HCT116 (cell line): ENCODE measurements at places on chromosomes 16 and 17.

GRCh38 chr16:80418517-80419355, 122.1 kb upstream of the DYNLRB2 start:
- no peaks in the 10 kb centered on the region for H3K4me1 ChIP-seq
- no peak for DNase-seq
- no peaks in the 10 kb centered on the region for H3K36me3 ChIP-seq
- no peak overlapping the region for H3K4me3 ChIP-seq
- no peak overlapping the region for H3K27ac ChIP-seq

DNA sequence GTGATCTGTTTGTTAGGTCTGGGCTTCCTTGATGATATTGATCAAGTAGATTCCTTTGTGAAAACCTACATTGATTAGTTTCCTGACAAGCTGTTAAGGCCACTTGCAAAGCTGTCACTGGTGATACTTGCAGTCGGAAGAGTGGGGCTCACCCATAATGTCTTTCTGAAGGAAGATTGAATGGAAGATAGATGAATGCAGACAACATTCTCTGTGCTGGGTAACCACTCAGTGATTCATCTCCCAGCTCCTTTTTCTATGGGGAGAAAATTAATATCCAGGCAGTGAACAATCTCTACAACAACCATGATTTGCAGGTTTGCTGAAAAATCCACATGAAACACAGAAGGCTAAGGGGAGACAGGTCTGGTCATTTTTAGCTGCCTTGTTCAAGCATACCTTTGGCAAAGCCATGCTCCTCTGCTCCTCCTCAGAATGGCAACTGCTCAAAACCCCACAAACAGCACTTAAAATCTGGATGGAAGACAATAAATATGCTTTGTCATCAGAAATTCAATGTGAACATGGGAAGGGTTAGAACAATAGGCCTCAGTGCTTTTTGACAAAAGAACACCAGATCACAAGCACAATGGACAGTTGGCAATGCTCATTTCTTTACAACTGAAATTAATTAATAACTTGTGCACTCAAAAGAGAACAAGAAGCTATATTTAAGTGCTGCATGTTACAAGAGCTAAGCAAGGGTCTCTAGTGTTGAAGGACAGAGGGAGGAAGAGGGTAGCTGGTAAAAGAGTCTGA, 495.4 kb downstream of the TOX3 start:
- DNase-seq: no peak
- H3K36me3 ChIP-seq: no peaks in the 10 kb centered on the region
- H3K4me1 ChIP-seq: no peaks in the 10 kb centered on the region
- no peak overlapping the region for H3K27ac ChIP-seq
- H3K27me3 ChIP-seq: no peaks in the 10 kb centered on the region

DNA sequence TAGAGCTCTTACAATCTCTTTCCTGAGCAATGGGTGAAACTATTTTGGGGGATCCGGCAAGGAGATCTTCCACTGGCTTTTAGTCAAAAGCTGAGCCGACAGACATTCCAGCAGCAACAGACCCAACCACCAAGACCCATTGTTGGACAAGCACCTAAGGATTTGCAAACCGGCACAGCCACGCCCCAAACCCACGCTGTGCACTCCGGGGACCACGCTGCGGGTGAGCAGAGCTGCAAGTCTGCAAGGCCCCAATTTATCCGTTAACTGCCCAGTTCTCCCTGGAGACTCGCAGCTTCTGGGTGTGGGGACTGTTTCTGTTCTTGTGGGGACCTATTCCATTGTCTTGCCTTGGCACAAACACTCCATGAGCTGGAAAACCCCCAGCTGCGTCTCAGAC, 45.9 kb downstream of the C16orf95 start:
- no peaks in the 10 kb centered on the region for H3K27me3 ChIP-seq
- no peak overlapping the region for H3K27ac ChIP-seq
- H3K4me3 ChIP-seq: no peak overlapping the region
- H3K36me3 ChIP-seq: no peaks in the 10 kb centered on the region

DNA sequence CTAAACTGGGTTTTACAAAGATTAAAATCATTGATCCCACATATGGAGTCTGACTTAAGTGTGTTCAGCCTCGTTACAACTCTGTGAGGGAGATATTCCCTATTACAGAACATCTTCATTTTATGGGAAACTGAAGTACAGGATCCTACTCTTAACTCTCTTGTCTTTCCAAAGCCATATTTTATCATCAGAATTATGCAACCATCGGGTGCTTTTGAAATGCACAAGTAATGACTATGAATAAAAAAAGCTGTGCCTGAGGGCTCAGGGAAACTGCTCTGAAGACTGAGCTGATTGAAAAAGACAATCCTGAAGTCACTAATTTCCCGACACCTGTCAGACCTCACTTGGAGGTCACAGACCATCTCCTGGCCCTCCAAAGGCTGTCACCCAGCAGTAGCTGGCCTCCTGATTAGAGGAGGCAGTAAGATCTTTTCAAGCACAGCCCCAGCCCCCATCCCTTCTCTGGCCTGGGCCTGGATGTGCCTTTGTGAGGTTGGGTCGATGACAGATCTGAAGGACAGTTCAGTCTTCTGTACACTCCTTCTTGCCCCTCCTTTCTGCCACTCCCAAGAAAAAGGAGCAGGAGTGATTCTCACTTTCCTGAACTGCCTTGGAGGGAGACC, 5.6 kb downstream of the AKAP1 start:
- H3K4me1 ChIP-seq: peaks cover 20% of the 10 kb centered on the region
- H3K27me3 ChIP-seq: no peaks in the 10 kb centered on the region
- DNase-seq: no peak
- H3K27ac ChIP-seq: no peak overlapping the region

GRCh38 chr17:48715496-48716399, 6.6 kb downstream of the PRAC1 start:
- no peak for DNase-seq
- H3K27me3 ChIP-seq: 0 out of 2 replicates have a peak, but pooled peaks cover 4% of the 10 kb centered on the region
- H3K36me3 ChIP-seq: no peaks in the 10 kb centered on the region
- no peak overlapping the region for H3K4me3 ChIP-seq
- H3K4me1 ChIP-seq: no peaks in the 10 kb centered on the region
- H3K27ac ChIP-seq: no peak overlapping the region

GRCh38 chr17:72915625-72916081, 176.8 kb downstream of the SLC39A11 start:
- no peaks in the 10 kb centered on the region for H3K27me3 ChIP-seq
- H3K4me1 ChIP-seq: peaks cover 11% of the 10 kb centered on the region
- no peak overlapping the region for H3K27ac ChIP-seq
- no peak overlapping the region for H3K4me3 ChIP-seq
- no peak for DNase-seq
- H3K36me3 ChIP-seq: no peaks in the 10 kb centered on the region

DNA sequence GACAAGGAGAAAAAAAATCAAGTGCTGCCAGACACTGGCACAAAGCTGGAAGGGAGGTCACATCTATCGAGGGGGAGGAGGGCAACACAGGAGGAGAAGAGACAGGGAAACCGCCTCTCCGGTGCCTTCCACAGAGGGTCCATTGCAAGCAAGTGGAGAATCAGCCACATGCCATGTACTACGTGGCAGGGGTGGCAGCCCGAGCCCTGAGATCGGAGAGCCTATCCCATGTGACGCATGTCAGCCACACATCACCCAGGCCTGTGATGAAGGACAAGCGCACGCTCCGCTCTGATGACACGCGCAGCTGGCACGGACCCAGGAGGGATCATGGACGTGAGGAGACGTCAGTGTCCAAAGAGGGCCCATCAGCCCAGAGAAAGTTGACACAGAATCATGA, 30.1 kb downstream of the ADCY9 start:
- DNase-seq: no peak
- no peak overlapping the region for H3K27ac ChIP-seq
- no peak overlapping the region for H3K4me3 ChIP-seq

DNA sequence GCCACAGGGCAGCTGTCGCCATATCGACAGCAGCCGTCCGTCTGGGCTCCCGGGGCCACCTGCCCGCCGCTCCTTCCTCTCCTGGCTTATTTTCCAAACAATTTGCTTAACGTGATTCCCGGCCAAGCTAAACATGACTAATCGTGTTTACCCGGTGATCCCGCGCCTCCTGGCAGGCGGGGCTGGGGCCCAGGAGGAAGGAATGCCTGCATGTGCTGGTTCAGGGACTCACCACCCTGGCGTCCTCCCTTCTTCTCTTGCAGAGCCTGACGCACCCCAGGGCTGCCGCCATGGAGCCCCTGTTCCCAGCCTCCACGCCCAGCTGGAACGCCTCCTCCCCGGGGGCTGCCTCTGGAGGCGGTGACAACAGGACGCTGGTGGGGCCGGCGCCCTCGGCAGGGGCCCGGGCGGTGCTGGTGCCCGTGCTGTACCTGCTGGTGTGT, 6.1 kb downstream of the SSTR5 start:
- no peak for DNase-seq
- peaks cover 56% of the 10 kb centered on the region for H3K4me1 ChIP-seq
- no peaks in the 10 kb centered on the region for H3K36me3 ChIP-seq
- peak overlapping the region; percentile 92 for H3K27ac ChIP-seq

- H3K36me3 ChIP-seq: no peaks in the 10 kb centered on the region
- H3K27me3 ChIP-seq: no peaks in the 10 kb centered on the region
- no peak for DNase-seq
- peak overlapping the region; percentile 46 for H3K4me3 ChIP-seq
Observed at GRCh38 chr16:27108826-27109665, 42.3 kb downstream of the C16orf82 start.

DNA sequence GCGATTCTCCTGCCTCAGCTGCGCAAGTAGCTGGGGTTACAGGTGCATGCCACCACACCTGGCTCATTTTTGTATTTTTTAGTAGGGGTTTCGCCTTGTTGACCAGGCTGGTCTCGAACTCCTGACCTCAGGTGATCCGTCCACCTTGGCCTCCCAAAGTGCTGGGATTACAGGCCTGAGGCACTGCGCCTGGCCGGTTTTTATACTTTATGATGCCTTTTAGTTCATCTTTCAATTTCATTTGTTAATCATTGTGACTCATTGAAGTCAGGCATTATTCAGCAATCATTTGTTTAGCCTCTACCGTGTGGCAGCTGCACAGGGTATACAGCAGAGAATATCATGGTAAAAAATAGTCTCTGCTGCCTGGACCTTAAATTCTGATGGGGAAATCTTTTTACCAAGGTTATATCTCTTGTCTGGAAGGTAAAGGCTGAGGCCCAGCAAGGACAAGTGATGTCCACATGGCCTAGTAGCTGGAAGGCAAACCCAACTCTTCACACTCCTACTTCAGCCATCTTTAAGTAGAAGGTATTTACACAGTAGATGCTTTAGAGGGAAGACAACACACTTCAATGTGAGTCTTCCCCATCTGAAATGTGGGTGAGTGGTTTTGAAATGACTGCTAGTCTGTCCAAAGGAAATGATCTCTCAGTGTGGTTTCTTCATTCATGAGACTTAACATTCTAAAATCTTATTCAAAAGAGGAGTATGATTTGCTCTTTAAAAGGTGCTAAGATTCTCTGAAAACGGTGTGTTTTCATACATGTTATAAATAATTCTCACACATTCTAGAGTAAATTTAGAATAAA, 2.4 kb downstream of the PRPSAP2 start:
- H3K4me1 ChIP-seq: peaks cover 14% of the 10 kb centered on the region; the same call in 1 of the 2 replicates
- no peak overlapping the region for H3K4me3 ChIP-seq
- DNase-seq: no peak
- no peaks in the 10 kb centered on the region for H3K36me3 ChIP-seq
- no peaks in the 10 kb centered on the region for H3K27me3 ChIP-seq

GRCh38 chr17:43864161-43864984, 17.4 kb downstream of the CD300LG start:
- DNase-seq: no peak
- no peak overlapping the region for H3K27ac ChIP-seq
- H3K4me3 ChIP-seq: no peak overlapping the region
- no peaks in the 10 kb centered on the region for H3K27me3 ChIP-seq
- H3K36me3 ChIP-seq: no peaks in the 10 kb centered on the region
- H3K4me1 ChIP-seq: no peaks in the 10 kb centered on the region

DNA sequence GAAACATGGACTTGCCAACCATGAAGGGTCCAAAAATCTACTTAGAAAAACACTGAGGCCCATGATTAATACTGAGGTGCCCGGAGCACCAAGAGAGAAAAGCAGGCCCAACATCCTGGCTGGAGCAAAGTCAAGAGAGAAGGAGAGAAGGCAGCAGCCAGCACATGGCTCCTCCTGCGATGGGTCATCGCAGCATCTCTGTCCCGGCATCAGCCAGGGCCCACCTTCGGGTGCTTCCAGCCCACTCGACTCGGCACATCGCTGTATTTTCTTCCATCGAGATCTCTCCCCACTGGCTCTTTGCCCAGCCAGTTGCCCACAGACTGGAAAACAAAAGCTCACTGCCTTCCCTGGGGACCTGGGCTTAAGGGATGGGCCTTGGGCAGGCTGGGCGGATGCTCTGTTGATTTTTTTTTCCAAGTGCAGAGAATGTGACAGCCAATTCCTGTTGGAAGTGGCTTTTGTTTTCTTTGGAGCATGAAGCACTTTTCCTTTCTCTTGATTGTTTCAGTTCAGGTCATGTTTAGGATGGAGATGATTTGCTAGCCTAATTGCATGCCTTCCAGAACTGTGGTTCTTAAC, 58.1 kb downstream of the CYB5B start:
- H3K4me3 ChIP-seq: no peak overlapping the region
- no peaks in the 10 kb centered on the region for H3K27me3 ChIP-seq
- DNase-seq: no peak
- no peaks in the 10 kb centered on the region for H3K36me3 ChIP-seq
- peaks cover 72% of the 10 kb centered on the region for H3K4me1 ChIP-seq

GRCh38 chr16:2040787-2041522, 6.7 kb downstream of the NTHL1 start:
- DNase-seq: no peak
- H3K27me3 ChIP-seq: no peaks in the 10 kb centered on the region
- peaks cover 42% of the 10 kb centered on the region for H3K4me1 ChIP-seq
- peak overlapping the region; percentile 45; the same call in 1 of the 2 replicates for H3K27ac ChIP-seq
- no peak overlapping the region for H3K4me3 ChIP-seq

GRCh38 chr16:49158029-49158642, 123.5 kb downstream of the CBLN1 start:
- H3K27me3 ChIP-seq: no peaks in the 10 kb centered on the region; the same call in 1 of the 2 replicates
- H3K4me1 ChIP-seq: no peaks in the 10 kb centered on the region
- H3K36me3 ChIP-seq: no peaks in the 10 kb centered on the region
- H3K4me3 ChIP-seq: no peak overlapping the region
- no peak overlapping the region for H3K27ac ChIP-seq

- H3K4me3 ChIP-seq: no peak overlapping the region
- H3K4me1 ChIP-seq: peaks cover 13% of the 10 kb centered on the region
- peaks cover 8% of the 10 kb centered on the region; the same call in 1 of the 2 replicates for H3K36me3 ChIP-seq
- H3K27ac ChIP-seq: no peak overlapping the region
- H3K27me3 ChIP-seq: no peaks in the 10 kb centered on the region
Observed at GRCh38 chr17:49316258-49316570, 45.8 kb downstream of the ZNF652 start.
